ENCODE measurements at places on chromosomes 5 and 9. TPM values are rescaled to one million over a fixed set of nuclear protein-coding genes. Genes with fewer than 3 reads are reported as not detected.

GRCh38 chr5:81604193-81604592 lies 146.7 kb downstream of the SSBP2 start:
- H3K36me3 ChIP-seq: no peaks in the 10 kb centered on the region
- H3K4me3 ChIP-seq: no peak overlapping the region
- H3K27me3 ChIP-seq: no peaks in the 10 kb centered on the region
- no peak for DNase-seq
- H3K27ac ChIP-seq: no peak overlapping the region

DNA sequence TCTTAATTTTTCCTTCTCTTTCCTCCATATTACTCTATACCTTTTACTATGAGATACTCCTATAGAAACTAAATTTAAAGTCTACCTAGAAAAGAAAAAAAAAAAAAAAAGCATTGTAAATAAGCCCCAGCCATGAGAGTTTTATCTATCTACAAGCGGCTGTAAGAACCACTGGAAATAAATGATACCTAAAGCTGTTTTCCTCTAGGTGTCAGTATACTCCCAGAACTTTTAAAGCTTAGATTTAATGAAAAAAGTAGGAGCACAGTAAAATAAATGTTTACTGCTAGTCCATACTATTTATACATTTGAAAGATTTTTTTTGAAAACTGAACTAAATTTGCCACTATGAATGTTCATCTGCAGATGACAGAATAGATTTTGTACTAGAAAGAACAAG lies 26.2 kb downstream of the TYRP1 start:
- no peak for DNase-seq
- H3K27ac ChIP-seq: no peak overlapping the region
- no peaks in the 10 kb centered on the region for H3K36me3 ChIP-seq
- no peaks in the 10 kb centered on the region for H3K27me3 ChIP-seq

DNA sequence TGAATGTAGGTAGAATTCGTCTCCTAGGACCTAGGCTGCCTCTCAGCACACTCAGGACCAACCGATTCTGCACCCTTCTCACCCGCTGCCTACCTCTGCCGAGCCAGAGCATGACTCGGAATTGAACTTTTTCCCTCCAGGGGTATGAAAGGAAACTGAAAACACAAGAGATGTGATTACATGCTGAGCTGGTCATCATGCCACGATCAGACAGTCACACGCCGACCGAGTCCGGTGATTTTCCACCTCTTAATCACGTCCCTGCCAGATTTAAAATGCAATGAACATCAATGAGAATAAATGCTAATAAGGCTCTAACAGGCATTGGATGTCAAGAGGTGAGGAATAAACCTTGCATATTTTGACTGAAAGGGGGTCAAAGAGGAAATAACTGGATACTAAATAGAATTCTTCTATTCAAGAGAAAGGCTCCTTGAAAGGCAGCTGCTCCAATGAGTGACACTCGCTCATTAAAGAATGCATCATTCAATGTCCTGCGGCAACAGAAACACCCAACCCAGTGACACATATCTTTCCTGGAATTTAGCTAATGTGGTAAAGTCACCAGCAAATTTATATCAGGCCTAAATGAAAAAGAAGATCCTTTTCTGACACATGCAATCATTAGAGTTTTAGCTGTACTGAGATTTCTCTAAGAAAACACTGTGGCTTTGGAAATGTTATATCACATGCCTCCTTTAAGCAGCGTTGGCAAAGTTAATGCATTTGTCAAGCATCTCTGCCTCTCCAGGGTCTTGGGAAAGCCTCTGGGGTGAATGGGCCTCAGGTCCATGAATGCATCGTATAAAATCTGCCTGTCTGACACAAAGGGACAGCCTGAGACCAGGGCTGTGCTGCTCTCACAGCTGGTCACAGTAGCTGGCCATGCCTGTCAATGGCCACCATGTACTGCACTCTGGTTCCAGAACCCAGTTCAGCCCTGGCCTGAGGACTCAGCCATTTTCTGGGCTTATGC lies 128.7 kb downstream of the SPOCK1 start:
- no peak for DNase-seq
- no peaks in the 10 kb centered on the region for H3K4me1 ChIP-seq
- no peaks in the 10 kb centered on the region for H3K36me3 ChIP-seq
- H3K4me3 ChIP-seq: no peak overlapping the region
- H3K27ac ChIP-seq: no peak overlapping the region

DNA sequence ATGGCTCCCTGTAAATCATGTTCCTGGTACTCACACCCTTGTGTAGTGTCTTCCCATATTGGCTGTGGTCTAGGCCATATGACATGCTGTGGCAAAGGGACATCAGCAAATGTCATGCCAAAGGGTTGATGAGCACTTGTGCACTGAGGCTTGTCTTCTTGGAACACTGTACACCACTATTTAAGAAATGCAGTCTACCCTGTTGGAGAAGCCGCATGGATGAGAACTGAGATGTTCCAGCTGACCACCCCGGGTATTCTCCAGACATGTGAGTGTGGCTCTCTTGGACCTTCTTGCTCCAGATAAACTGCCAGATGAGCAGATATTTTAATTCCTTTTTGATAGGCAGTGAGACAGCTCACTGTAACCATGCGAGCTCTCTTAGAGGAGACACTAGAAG lies 20.5 kb upstream of the NPR3 start:
- H3K4me3 ChIP-seq: no peak overlapping the region
- no peaks in the 10 kb centered on the region for H3K27me3 ChIP-seq
- H3K4me1 ChIP-seq: no peaks in the 10 kb centered on the region
- DNase-seq: no peak
- no peak overlapping the region for H3K27ac ChIP-seq

- H3K27ac ChIP-seq: no peak overlapping the region
- no peak for DNase-seq
- H3K36me3 ChIP-seq: no peaks in the 10 kb centered on the region
- no peaks in the 10 kb centered on the region for H3K27me3 ChIP-seq
These were observed 370.6 kb downstream of the DMRTA1 start for GRCh38 chr9:22817181-22817580.

DNA sequence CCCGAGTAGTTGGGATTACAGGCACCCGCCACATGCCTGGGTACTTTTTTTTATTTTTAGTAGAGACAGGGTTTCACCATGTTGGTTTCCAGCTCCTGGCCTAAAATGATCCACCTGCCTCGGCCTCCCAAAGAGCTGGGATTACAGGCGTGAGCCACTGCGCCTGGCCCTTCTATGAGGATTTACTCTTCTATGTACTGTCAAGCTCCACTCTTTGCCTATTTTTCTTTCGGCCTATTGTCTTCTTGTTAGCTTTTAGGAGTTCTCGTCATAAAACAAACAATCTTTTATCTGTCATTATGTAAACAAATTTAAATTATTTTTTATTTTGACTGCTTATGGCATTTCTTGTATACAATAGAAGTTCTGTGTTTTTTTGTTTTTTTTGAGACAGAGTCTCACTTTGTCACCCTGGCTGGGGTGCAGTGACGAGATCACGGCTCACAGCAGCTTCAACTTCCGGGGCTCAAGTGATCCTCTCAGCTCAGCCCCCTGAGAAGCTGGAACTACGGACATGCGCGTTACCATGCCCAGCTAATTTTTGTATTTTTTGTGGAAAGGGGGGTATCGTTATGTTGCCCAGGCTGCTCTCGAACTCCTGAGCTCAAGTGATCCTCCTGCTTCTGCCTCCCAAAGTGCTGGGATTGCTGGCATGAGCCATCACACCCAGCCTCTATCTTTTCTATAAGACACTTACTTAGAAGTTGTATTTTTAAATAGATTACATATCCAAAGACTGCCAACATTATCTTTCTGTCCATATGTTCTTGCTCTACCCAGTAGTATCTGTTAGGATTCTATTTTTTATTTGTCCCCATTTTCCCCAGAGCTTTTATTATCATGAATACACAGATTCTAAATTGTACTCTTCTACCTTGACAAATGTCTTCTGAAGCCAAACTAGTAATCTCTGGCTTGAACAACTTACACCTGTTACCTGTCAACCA lies 29.2 kb downstream of the CSNK1A1 start:
- no peak for DNase-seq
- no peaks in the 10 kb centered on the region for H3K4me1 ChIP-seq
- peak overlapping the region; percentile 53 for H3K27ac ChIP-seq
- no peak overlapping the region for H3K4me3 ChIP-seq
- peaks cover 38% of the 10 kb centered on the region for H3K36me3 ChIP-seq
- no peaks in the 10 kb centered on the region for H3K27me3 ChIP-seq

DNA sequence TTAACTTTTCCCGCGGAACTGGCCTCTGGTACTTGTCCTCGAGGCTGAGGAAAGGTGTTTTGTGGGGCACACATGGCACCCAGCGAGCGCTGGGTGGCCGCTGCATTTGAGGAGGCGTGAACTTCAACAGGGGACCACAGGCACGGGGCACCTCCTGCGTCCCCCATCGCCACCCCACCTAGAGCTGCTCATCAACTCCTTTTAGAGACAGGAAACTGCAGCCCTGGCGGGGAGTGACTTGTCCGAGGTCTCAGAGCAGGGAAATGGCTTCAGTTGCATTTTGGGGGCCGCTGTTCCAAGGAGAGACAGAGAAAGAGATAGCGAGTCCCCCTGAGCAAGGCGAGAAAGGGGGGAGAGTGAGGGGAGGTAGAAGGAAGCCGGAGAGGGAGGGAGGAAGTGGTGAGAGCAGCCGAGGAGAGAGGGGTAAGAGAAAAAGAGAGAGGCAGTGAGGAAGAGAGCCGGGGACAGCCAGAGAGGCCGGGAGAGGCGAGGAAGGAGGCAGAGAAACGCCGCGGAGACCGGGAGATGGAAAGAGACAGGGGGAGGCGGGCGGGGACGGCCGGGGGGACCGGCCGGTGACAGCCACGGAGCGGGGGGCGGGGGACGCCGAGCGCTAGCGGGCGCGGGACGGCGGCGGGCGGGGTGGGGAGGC lies 12.5 kb upstream of the LHX2 start:
- H3K27me3 ChIP-seq: peaks cover 69% of the 10 kb centered on the region
- no peaks in the 10 kb centered on the region for H3K36me3 ChIP-seq
- H3K4me3 ChIP-seq: peak overlapping the region; percentile 15
- DNase-seq: no peak

The SNX18 gene
- 15.8 TPM for total RNA-seq
